NCI-H460 (cell line): ENCODE measurements at places on chromosomes 5 and 9. TPM values are rescaled to one million over a fixed set of nuclear protein-coding genes. Genes with fewer than 3 reads are reported as not detected.

DNA sequence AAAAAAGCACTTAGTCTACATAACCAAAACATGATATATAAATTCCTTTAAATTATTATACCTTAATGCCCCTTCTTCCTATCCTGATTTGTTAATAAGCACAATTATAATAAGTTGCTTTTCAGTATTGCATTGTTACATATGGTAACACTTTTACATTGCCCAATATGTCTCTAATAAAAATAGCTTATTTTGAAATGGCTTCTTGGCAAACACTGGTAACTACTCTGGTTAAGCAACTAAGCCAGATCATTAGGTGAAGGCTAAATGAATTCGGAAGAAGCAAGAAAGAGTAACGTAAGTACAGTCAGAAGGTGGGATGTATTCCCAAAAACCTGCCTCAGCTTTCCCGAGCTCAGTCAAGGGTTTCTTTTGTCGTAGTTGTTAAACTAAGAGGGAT, 85.3 kb downstream of the TTC39B start:
- DNase-seq: no peak

DNA sequence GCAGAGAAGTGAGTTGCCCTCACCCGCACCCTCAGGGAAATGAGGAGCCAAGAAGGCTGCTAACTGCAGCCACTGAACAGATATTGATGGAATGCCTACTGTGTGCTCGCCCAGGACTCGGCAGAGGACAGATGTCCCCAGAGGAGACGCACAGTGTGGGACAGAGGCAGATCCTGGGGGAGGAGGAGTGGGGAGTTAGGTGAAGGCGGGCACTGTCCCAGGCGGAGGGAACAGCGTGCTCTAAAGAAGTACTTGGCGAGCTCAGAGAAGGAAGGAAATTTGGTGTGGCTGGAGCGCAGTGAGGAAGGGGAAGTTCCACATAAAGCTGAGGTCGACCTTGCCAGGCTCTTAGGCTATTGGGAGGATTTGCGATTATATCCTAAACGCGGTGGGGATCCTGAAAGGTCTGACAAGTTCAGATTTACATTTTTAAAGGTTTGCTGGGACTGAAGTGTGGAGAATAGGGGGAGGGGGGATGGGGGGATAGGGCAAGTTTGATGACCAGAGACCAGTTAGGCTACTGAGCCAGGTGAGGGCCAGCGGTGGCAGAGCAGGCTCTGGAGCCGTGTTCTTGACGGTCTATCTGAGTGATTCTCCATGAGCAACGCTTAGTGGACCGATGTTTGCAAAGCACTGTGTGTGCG, 23.6 kb upstream of the CERCAM start:
- no peak for DNase-seq

- DNase-seq: no peak
Measured at GRCh38 chr5:133026664-133027153, 360 bp upstream of the ZCCHC10 start.

DNA sequence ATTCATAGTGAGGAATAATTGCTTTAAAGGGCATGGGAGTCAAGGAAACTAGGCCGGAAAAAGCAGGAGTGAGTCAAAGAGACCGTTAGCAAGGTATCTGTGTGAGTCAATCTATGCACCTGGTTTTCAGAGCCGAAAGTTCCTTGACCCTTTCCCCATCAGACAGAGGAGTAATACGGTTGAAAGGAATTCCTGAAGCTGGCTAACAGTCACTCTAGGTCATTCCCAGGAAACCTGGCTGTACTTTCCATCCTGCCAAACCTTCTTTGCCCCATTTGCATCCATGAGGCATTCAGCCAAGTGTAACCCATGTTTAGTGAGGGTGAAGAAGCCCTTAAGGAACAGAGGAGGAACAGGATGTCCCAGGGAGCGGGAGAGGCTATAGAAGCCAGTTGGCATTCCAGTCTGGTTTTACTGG, 16.2 kb downstream of the RBM18 start:
- DNase-seq: no peak

- DNase-seq: no peak
Measured at GRCh38 chr9:88952086-88952615, 39.1 kb upstream of the S1PR3 start.

The RORB gene
- total RNA-seq: not detected in 2 replicates

The GHR gene
- total RNA-seq: 0.43 and 0.47 TPM in 2 replicates

The ARAP3 gene
- total RNA-seq: 2.9 and 3.7 TPM in 2 replicates

DNA sequence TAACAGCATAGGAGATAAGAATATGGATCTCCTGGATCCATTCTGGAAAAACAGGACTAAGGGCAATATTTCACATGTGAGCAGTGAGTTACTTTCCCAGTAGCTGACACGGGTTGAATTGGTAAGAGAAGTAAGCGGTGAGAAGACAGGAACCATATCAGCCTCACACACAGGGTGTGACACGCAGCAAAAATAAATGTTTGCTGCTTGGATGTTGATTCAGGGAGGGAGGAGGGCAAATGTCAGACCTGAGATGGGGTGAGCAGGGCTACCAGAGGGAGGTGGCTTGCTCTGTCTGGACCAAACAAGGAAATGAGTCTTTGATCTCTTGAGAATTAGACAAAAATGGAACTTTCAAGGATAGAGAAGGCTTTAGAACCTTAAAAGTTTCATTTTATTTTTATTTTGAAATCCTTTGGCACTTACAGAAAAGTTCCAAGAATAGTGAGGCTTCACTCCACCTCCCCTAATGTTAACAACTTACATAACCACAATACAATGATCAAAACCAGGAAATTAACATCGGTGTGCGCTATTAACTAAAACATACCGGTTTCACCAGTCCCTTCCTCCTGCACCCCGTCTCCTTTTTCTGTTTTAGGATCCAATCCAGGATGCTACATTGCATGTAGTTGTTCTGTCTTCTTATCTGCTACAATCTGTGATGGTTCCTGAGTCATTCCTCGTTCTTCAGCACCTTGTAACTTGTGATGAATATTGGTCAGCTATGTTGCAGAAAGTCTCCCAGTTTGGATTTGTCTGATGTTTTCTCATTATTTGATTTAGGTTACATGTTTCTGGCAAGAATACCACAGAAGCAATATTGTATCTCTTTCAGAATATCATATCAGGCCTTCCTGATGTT, 20.5 kb upstream of the ARHGEF28 start:
- no peak for DNase-seq

DNA sequence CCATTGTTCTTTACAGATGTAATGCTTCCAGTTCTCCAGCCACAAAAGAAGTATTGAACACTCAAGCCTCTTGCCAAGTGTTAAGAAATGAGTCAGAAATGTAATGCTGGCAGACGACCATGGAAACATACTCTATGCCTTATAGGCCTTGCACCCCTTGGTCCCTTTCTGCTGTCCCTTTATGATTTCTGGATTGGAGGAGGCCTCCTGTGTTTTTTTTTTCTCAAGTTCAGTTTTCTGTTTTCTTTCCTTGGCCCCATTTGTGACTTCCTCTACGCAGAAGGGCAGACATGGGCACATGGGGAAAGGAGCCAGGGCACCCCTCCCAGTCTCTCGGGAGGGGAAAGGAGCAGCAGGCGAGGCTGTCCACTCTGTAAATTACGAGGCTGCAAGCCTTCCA, 53.4 kb downstream of the SNX18 start:
- no peak for DNase-seq

GRCh38 chr9:134139081-134139480, 3.2 kb downstream of the WDR5 start:
- no peak for DNase-seq

GRCh38 chr5:169980418-169981053, at the start of gene INSYN2B:
Gene INSYN2B, minus strand, starts transcription at chr5:169980495. Its CDS starts 96,597 bp downstream, at chr5:169883898.
- peak; percentile 79 for DNase-seq

DNA sequence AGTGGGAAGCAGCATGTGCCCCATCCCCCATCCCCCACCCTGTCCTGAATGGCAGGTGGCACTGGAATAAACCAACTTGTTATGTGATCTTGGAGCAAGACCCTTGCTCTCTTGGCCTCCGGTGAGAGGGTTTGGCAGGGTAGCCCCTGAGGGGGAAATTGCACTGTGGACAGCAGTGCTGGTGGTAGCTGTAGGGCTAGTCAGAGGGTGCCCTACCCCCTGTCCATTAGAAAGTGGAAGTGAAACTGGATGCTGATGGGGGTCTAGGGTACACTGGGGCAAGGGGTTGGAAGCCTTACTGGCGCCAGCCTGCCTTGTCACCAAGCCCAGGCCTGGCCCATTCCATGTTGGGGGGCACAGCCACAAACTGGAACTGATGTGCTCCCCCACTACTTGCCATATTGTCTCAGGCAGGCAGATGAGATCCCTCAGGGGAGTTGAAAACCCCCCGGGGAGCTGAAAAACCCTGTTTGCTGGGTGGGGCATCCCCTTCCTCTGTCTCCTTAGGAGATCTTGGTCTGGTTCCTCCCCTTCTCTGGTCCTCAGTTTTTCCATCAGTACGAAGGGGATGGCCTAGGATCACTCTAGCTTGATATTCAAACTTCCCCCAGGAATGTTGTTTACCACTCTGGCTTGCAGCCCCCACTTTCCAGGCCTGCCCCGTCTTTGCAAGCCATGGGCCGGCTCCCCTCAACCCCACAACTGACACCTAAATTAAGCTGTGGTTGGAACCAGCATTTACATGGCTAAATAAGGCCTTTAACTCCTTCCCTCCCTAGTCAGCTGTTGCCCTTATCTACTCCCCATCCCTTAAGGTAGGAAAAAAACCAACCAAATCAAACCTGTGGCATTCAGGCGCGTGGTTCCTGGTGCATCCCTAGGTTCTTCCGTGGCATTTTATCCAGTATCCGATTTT, 14.4 kb upstream of the SYNPO start:
- DNase-seq: no peak

GRCh38 chr5:172624083-172624995, 16.7 kb upstream of the NEURL1B start:
- no peak for DNase-seq

DNA sequence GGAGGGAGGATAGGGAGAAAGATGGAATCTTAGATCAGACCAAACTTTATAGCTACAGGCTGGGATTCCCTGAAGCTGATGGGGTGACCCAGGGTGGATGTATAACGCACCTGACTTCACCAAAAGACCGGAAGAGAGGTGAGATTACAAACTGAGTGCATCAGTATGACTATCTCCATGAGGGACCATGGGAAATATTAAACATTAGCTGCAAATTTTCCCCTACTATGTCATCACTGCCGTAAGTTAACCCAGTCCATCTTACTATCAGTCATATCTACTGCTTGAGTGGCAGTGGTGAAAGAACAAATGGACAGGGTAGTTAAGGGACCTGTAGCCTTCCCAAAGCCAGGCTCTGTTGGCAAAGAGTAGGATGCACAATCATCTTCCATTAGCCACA, 368.3 kb downstream of the EFNA5 start:
- no peak for DNase-seq

The CCL27 gene
- 0.47 TPM in 1 of 2 replicates, not detected in the other for total RNA-seq

GRCh38 chr5:43037636-43038495, 2.3 kb downstream of the ANXA2R start:
- DNase-seq: no peak

GRCh38 chr5:101897914-101898313, 398.2 kb downstream of the SLCO4C1 start:
- DNase-seq: no peak

The SLC27A6 gene
- total RNA-seq: not detected in 2 replicates

The PIP5K1B gene
- 3.4 and 3.5 TPM in 2 replicates for total RNA-seq

GRCh38 chr5:133612249-133612860, at the start of gene FSTL4:
Gene FSTL4, minus strand, starts transcription at chr5:133612541.
- DNase-seq: peak; percentile 36

GRCh38 chr9:76323490-76323889, 70.7 kb downstream of the RFK start:
- no peak for DNase-seq

DNA sequence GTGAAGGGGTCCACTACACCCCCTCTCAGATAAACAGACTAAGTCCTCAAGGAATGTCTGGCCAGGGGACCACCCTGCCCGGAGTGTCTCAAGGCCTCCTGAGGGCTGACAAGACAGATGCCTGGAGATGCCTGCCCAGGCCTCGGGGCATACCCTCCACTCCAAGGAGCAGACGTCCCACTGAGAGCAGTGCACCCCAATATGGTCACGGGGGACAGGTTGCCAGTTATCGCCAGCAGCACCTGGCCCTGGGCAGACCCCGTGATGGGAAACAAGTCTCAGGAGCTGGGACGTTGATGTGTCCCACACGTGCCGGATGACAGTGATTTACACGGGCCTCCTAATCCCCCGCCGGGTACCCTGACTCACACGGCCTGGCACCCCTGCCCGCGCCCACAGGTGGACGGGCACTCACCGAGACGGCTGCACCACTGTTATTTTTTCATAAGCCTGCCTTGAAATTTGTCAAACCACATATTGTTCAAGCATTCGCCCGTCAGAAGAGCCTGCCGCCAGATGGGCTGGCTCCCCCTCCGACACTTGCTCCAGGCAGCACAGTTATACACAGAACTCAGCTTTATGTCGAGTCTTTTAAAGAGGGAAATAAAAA, 43.9 kb downstream of the BARX1 start:
- DNase-seq: no peak

GRCh38 chr9:84393266-84393950, 52.9 kb upstream of the SLC28A3 start:
- no peak for DNase-seq

- DNase-seq: no peak
Measured at GRCh38 chr9:29999645-30000044, 2384.8 kb upstream of the ACO1 start.

The RASA1 gene
- total RNA-seq: 36.0 and 40.1 TPM in 2 replicates

The PCDHAC2 gene
- total RNA-seq: 1.0 and 1.2 TPM in 2 replicates

The C5orf15 gene
- total RNA-seq: 96.1 and 105 TPM in 2 replicates

The MELK gene
- total RNA-seq: 28.5 and 34.1 TPM in 2 replicates

The ANKRD31 gene
- total RNA-seq: 0.14 and 0.17 TPM in 2 replicates

The KCNN2 gene
- 0.23 TPM in 1 of 2 replicates, not detected in the other for total RNA-seq

GRCh38 chr5:179195561-179196404, 135.6 kb downstream of the ZNF354C start:
- DNase-seq: no peak

GRCh38 chr9:96219026-96219899, 82.7 kb downstream of the HSD17B3 start:
- DNase-seq: no peak
